Activated CD4-positive, alpha-beta T cell treated with anti-CD3 and anti-CD28 coated beads, Interleukin-10, Interleukin-2, amounts not matched to agents 100 ng/mL and 50 ng/mL, durations not matched to agents 16 hours and 8 hours (primary cell): ENCODE measurements at places on chromosomes 5 and 9.

GRCh38 chr5:166581826-166582225 lies 1709.6 kb upstream of the WWC1 start:
- DNase-seq, result no peak

DNA sequence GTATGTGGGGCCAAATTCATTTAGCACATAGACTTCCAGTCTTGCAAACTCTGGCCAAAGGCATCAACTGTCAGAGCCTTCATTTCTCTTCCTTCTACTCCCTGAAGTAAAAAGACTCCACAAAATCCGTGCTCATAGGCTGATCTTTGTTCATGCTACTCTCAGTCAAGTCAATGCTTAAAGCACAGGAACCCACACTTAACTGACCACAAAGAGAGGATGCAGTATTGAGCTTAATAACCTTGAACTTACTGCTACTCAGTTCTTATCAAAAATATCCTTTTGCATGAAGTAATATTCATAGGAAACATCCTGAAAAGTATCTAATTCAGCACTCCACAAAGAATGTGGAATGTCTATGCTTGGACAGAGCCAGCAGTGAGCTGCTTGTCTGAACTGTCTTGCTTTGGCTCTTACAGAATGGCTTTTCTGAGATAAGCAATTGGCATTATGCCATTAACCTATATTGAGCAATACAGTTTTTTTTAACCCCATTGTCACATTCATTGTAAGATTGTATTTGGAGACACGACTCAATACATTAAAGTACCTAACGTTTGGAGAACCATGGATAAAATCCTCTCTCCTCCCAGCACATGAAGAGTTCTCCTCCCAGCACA lies 21.7 kb downstream of the LPAR1 start:
- DNase-seq, result no peak

GRCh38 chr9:122020398-122020797 lies 72.7 kb downstream of the TTLL11 start:
- no peak for DNase-seq

DNA sequence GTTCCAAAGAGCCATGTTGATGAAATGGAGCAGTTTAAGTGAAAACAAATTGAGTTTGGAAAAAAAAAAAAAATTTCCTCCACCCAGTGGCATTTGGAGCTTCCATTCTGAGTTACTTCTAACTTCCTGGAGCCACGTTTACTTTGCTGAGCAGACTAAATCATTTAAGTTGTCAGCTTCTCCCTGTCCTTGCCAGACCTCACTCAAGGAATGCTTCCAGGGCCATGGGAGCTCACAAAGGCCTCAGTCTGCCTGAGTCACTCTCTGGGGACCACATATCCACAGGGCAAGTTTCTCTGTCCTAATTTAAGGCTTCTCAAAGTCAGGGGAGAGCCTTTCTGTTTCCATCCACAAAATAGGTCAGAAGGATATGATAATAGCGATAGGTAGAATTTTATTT lies 210.3 kb upstream of the TNC start:
- DNase-seq, result no peak

- DNase-seq, result no peak
Observed at GRCh38 chr9:73515216-73515615, 363.6 kb downstream of the ANXA1 start.

- no peak for DNase-seq
Observed at GRCh38 chr5:159128070-159128541, 28.4 kb upstream of the EBF1 start.

- DNase-seq, result peak; percentile 14
Observed at GRCh38 chr5:141845371-141845851, 32.8 kb downstream of the PCDH1 start.

- DNase-seq, result no peak
Observed at GRCh38 chr5:103369125-103370120, 110.9 kb downstream of the MACIR start.

DNA sequence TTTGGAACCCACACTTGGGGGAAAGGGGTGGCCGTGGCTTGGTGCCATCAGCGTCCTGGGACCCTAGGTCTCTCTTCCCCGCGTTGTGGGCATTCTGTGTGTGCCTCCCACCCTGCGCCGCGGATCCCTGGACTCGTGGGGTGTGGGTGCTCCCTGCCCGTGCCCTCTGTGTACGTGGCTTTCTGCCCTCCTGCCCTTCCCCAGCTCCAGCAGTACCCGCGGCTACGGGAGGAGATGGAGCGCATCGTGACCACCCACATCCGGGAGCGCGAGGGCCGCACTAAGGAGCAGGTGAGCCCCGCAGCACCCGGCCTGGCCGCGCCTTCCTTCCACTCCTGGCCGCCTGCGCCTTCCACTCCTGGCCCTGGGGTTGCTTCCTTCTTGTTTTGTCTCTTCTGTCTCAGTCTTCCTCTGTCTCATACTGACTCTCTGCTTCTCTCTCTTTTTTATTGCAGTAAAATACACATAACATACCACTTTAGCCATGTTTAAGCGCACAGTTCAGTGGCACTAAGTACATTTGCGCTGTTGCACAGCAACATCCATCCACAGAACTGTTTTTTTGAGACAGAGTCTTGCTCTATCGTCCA lies 30.7 kb downstream of the DNM1 start:
- DNase-seq, result no peak

- no peak for DNase-seq
Observed at GRCh38 chr9:136336156-136336870, 9.0 kb downstream of the GPSM1 start.

- no peak for DNase-seq
Observed at GRCh38 chr9:35695943-35696401, 6.2 kb upstream of the TPM2 start.

- DNase-seq, result peak; percentile 2
Observed at GRCh38 chr9:74379718-74380117, 117.4 kb upstream of the RORB start.

- no peak for DNase-seq
Observed at GRCh38 chr9:96203867-96204501, 98.0 kb downstream of the HSD17B3 start.

GRCh38 chr9:90340421-90340820 lies 302.2 kb downstream of the DIRAS2 start:
- DNase-seq, result no peak

DNA sequence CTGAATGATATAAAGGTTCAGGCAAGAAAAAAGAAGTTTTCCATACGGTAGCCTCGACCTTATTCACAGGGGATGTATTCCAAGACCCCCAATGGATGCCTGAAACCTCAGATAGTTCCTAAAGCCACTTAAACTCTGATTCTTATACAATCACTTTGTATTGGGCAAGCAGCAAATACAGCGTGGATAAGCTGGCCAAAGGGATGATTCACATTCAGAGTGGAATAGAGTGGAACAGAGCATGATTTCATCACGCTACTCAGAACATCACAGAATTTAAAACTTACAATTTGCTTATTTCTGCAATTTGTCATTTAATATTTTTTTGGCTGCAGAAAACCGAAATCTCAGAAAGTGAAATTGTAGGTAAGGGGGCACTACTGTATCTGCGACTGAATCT lies 40.5 kb upstream of the CDH18 start:
- DNase-seq, result no peak

DNA sequence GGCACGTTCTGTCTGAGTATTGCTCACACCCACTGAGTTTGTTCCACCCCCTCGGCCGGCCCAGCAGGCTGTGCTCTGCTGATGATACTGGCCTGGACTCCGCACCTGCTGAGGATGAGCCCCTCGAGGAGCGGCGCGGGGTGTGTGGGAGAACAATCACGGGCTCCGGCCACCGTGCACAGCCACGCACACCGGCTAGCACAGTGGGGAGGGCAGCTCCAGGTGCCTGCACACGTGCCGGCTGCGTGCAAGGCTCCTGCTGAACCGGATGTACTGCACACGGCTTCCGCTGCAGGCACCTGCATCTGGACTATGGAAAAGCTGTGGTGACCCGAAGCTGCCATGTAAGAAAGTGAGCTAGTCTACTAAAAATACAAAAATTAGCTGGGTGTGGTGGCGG lies 485.2 kb upstream of the CDH9 start:
- no peak for DNase-seq

GRCh38 chr5:66897356-66897755 lies 299.2 kb downstream of the CD180 start:
- no peak for DNase-seq

DNA sequence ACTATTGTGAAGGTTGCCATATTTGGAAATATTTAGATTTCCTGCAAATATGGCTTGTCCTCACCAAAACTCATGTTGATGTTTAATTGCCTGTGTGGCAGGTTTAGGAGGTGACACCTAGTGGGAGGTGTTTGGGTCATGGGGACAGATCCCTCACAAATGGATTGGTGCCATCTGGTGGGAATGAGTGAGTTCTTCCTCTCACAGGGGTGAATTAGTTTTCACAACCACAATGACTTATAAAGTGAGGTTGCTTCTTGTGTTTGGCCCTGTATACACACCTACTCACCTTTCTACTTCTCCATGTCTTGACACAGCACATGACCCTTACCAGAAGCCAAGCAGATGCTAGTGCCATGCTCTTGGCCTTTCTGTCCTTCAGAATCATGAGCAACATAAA lies 41.1 kb downstream of the ISOC1 start:
- DNase-seq, result peak; percentile 33

GRCh38 chr5:146039420-146039819 lies 66.0 kb downstream of the PLAC8L1 start:
- no peak for DNase-seq

- DNase-seq, result no peak
Observed at GRCh38 chr5:120988491-120988890, 524.4 kb downstream of the PRR16 start.

GRCh38 chr5:174340226-174340625 lies 294.7 kb downstream of the NSG2 start:
- DNase-seq, result no peak

DNA sequence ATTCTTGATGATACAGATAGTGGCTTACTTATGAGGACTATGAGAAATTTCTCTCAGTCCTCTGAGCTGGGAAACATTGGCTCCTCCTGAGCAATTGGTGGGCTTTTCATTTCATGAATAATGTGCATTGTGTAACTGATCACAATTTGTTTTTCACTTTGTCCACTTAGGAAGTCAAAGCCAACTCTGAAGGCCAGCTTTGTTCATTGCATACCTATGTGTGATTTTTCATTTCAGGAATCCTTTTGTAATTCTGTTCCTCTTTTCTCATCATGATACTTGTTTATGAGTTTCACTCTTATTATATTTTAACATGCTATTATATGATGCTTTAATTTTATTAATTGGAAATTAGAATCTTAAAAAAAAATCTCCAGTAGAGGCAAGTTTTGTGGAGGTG lies 483.0 kb downstream of the EBF1 start:
- no peak for DNase-seq

DNA sequence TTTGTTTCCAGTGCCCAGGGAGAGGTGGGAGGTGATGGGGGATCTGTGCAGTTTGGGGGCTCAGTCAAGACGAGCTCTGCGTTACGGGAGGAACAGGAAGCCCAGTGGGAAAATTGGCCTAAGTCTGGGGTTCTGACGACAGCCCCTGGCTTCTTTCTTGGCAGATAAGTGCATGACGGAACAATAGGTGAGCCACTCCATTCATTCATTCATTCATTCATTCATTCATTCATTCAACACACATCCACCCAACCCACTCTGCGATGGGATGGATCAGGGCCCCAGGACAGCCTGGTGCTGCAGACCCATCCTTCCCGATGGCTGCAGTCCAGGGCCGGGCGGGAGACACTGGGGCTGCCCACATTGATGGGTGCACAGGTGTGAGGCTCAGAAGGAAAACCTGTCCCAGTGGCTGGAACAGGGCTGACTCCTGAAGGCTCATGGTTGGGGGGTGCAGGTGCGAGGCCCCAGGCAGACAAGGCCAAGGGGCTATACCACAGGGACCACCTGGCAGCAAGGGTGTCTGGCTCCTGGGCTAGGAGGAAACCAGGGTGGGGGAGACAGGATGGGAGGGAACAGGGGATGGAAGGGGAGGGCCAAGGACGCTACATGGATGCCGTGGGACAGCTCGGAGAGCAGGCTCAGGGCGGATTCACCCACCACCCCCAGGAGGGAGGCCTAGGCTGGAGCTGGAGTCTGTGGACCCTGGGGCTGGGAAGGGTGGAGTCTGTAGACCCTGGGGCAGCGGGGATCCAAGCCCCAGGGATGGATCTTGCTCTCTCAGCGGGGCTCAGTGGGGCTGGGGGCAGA lies 1.9 kb upstream of the LCNL1 start:
- DNase-seq, result no peak

- no peak for DNase-seq
Observed at GRCh38 chr9:13063880-13064459, 215.5 kb downstream of the MPDZ start.

DNA sequence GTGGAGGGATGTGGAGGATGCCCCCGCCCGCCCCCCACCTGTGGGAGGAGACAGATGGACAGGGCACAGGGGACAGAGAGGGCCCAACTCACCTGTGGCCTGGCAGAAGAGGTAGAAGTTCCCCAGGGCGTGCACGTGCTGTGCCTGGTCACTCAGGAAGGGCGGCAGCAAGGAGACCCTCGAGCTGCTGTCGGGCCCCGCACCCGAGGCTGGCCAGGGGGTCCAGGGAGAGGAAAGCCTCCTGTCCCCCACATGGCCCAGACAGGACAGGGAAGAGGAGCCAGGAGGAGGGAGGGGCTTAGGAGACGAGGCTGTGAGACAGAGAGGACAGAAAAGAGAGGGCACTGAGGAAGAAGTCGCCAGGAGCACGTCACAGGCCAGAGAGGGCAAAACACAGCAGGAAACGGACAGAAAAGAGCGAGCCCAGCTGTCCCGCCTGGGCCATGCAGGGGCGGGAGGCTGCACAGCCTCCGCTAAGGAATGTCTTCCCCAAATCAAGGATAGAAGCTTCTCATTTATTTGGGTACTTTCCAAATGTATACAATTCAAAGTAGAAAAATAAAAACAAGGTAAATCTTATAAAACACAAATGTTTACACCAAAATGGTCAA lies 58.5 kb downstream of the SECISBP2 start:
- DNase-seq, result no peak

DNA sequence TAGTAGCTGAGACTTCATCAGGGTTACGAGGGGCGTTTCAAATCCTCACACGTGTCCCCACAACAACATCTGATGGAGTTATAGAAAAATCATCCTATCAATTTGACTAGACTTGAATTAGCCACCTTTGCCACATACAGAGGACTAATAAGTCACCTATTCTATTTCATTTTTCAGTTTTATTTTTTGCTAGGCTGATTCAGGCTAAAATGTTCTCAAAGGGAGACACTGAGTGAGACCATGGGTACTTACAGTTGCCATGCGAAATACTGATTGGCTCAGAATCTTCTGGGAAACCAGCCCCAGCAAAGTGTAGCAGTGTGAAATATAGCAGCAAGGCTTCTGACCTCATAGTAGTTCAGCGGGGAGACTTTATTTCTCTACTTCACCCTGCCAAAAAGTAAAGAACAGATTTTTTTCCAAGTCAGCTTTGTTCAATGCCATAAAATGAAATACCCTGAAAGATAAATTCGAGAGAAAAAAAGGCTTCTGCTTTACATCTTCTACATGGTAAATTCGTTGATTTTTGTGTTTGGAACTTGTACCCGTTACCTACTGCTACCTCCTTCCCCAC lies 69.9 kb downstream of the SEMA6A start:
- DNase-seq, result no peak

- no peak for DNase-seq
Observed at GRCh38 chr5:84298628-84299027, 86.1 kb downstream of the EDIL3 start.

DNA sequence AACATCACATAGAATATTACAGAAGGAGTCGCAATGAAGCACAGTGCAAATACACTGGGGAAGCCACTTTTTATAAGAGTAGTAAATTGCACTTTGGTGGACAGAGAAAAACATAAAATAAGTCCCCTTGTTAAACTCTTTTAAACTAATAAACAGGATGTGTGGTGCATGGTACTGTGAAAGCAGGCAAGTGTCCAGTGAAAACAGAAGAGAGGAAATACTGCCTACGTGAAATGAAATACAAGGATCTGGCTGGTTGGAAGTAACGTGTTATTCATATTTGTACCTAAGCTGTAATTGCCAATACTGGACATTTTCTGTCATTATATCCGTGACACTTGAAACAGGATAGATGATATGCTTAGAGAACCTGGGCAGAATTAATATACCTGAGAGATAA lies 191.9 kb upstream of the SLC27A6 start:
- no peak for DNase-seq
